Substantia nigra (tissue), 51 donors: ENCODE measurements at places on chromosomes 1 and 21.
A peak's percentile ranks its signal among the peaks of the same experiment; 100 is the strongest.

- no peak for DNase-seq
These were observed 35.9 kb upstream of the CFHR3 start for GRCh38 chr1:196738730-196739129.

DNA sequence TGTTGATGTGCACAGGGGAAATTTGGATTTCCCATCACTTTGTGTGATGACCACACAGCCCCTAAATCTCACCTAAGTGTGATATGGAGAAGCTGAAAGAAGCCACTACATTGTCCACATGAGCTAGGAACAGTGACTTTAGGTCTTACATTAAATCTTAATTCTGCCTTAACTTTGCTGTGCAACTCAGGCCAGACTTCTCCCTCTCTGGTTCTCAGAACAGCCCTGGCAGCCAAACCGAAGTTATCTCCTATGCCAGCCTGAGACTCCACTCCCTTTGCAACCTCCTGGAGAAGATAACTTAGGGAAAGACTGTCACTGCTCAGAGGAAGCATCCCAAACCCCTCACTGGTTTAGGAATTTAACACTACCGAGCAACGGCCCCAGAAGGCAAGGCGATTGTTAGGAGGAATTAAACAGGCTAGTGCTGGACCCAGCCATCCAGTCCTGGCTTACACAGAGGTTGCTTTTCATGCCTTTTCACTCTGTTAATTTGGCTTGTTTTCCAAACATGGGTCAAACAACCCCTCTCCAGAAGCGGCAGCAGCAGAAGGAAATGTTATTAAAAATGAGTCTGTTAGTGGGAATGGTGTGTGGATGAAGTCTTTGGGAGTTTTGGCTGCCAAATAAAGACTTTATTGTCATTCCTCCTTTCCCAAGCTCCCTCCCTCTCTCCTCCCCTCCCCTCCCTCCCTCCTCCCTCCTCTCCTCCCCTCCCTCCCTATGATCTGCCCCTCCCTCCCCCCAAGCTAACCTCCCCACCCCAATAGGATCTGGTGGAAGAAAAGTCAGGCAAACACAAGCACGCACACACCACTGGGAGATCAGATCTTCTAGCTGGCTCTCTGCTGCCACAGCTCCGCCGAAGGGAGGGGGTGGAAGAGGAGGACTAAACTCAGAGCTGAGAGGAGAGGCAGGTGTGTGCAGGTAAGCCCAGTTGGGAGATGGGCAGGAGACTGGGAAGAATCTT lies at the start of gene PRELP:
Gene PRELP, plus strand, starts transcription at position 795 of the 970 bp plus-strand sequence. CDS start 7,379 bp downstream, outside the sequence.
- DNase-seq = peak; percentile 47

DNA sequence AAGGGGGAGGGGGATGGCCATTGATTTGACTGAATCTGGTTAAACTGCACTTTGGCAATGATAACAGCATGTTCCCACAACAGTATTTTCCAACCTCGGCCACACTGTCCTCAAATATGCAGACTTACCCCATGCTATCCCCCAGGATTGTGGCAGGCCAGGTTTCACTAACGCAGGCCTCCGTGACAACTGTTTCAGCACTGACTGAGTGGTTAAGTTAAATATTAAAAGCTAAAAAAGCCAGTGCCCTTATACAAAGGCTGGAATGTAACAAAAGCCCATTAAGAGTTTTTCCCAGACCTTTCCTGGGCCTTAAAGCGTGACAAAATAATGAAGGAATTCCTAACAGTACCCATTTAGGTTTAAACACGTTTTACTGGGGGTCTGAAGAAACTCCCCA lies 202.9 kb downstream of the USP25 start:
- DNase-seq = no peak

DNA sequence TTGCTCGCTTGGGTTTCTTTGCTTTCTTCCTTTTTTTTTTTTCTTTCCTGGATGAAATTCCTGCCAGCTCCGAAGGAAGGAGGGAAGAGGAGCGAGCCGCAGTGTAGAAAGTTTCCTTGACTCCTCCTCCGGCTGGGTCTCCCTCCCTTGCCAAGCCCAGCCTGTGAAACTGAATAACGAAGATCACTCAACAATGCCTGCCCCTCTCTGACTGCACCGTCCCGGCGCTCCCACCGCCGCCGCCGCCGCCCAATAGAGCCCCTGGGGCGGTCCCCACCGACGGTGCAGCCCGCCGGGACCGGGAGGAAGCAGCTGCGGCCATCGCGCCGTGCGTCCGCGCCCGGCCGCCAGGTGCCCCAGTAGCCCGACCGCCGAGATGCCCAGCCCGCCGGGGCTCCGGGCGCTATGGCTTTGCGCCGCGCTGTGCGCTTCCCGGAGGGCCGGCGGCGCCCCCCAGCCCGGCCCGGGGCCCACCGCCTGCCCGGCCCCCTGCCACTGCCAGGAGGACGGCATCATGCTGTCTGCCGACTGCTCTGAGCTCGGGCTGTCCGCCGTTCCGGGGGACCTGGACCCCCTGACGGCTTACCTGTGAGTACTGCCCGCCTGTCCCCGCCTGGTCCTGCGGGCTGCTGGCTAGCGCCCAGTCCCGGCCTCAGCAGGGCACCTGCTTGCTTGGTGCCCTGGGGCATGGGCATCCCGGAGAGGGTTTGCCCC lies at the start of gene LGR6:
Gene LGR6, plus strand, starts transcription at position 186 of the 714 bp plus-strand sequence. Its CDS starts 191 bp downstream, at position 377.
- DNase-seq = no peak

DNA sequence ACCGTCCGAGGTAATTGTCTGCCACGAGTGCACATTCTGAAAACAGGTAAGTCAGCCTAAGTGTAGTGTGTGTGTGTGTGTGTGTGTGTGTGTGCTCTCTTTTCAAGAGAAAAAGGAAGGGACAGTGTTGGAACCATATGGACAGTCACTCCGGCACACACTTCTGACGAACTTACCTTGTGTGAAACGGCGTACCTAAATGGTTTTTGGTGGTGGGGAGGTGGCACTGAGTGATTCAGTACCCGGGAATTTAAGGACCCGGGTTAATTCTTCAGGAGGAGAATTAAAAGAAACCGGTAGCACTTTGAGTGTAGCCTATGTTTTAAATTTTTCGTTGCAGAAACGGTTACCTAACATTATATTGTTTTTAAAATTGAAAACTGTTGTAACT lies 286 bp downstream of the ODR4 start:
- no peak for DNase-seq

DNA sequence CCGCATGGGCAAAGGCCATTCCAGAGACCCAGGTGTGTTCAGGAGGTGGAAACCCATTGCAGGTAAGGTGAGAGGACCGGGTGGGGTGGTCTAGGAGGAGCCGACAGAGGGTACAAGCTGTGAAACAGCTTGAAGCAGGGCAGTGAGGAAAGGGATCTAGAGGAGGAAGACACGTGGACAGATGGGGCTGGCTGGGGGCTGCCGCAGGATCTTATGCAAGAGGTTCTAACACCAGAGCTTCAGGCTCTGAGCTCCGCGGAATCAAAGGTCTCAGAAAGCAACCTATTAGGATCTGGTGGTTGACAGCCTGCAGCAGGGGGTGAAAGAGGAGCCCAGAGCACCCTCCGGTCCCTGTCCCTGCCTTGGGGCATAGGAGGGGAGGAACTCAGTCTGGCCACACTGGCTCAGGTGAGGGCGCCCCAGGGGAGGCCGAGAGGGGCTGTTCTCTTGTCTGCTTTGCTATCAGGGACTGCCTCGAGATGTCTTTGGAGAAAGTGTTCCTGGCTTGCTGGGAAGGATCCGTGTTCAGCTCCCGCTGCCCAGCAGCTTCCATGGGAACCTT lies 1.9 kb downstream of the TFF1 start:
- DNase-seq = no peak

DNA sequence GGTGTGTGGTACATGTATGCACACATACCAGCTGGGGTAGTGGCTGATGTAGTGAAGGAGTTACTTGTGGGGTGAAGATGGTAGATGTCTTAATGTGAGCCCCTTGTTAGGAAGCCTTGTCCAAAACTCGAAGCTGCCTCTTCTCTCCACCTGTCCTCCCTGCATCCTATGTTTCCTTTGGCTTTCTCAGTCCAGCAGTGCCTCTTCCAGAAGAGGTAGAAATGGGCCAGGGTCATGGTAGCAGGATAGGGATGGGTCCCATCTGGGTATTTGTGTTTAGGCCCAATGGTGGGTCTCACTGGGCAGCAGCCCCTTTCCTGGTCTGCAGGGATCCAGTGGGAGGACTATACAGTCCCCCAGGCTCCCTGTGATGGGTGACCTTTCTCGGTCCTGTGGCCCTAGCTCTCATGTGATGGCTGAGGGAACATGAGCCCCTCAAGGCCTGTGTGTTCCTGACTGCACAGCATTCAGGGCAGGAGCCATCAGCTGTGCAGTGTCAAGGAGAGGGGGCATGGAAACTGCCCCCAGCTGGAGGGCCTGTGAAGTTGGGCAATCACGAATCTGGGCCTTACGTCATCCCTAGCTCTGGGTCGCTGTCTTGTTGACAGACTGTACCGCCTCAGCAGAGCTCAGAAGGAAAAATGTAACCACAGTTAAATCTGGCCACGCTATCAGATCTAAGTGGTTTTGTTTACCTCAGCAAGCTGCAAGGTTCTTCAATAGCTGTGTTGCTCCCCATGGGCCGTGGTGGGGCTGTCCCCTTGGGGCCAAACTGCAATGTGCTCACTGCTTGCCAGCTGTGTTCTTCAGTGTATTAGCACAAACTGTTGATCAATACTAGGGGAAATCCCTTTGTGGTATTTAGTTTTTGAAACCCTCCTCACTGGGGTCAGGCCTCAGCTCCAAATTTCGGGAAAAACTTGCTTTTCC lies 82.7 kb downstream of the NOS1AP start:
- DNase-seq = no peak

DNA sequence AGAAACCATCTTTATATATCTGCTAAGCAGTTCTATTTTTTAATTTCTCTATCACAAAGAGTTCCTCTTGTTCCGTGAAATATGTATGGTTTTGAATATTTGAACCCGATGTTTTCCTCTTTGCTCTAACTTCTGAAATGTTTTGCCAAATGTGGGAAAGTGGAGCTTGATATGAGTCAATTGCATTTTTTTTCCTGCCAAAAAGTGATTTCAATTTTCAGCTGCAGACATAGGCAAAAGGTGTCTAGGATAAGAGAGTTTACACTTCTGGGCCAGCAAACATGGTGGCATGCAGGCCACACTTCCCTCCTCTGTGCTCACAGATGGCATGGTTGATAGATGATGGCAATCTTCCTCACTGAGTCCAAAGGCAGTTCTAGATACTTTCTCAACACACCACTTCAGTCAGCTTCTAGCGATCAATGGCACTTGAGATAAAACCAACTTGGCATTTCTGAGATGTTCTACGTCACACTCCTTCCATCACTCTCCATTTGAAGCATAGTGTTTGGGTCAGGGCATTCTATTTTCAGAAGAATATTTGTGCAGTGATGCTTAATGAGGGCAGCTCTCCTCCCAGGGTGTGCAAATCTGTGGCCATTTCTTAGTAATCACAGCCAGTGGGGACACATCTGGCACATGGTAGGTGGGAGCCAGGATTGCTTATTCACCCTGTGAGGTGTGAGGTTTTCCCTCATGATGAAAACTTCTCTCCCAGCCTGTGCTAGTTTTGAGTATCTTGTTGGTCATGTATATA lies 54.4 kb upstream of the SCAF4 start:
- no peak for DNase-seq

DNA sequence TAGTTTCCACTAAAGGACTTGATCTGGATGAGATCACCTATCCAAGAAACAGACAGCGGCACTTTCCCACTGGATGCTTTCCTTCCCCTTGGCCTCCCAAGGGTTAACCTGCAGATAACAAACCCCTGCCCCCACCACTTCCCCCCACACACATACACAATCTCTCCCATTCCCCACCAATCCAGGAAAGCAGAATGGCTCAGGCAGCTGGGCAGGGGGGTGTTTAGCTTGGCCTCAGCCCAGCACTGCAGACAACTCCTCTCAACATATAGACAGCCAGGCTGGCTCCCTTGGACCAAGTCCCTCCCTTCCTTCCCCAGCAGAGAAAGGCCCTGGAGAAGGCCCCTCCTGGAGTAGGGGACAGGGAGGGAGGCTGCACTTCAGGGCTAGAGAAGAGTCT lies 24.6 kb downstream of the PLEKHA6 start:
- no peak for DNase-seq

DNA sequence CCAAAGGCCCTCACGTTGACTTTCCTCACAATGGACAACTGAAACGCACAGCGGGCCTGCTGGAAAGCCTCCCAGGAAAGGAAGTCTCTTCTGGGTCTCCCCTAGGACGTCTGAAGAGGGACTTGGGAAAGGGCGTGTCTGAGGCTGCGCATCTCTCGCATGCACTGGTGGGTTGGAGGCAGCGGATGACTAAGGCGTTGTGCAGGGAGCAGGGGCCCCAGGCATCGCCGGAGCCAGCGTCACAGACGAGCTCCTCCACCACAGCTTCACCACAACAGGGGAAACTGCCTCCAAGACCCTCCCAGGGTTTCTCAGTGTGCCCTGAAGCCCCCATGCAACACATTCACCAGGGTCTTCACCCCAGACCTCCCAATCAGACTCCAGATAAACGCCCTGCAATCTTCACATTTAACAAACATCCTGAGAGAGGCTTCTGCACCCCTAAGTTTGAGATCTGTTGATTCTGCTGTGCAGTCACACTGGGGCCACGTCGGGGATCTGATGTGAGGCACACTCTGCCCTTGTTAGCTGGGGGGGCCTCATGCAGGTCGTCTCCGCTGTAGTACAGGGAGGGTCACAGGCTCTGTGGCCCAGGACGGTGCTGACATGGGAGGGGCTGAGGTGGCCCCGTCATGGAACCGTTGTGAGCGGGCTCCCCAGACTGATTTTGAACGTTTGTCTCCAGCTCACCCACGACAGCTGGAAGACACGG lies 7.0 kb upstream of the TFF1 start:
- no peak for DNase-seq
